ENCODE measurements at places on chromosomes 12 and 14.

- peak; percentile 67 for DNase-seq
Observed at GRCh38 chr14:52365071-52365470, 51.0 kb downstream of the PTGER2 start.

- DNase-seq, result no peak
Observed at GRCh38 chr12:49910331-49911212, 6.9 kb upstream of the FAIM2 start.

- DNase-seq, result no peak
Observed at GRCh38 chr14:61570549-61571290, 124.6 kb upstream of the HIF1A start.

DNA sequence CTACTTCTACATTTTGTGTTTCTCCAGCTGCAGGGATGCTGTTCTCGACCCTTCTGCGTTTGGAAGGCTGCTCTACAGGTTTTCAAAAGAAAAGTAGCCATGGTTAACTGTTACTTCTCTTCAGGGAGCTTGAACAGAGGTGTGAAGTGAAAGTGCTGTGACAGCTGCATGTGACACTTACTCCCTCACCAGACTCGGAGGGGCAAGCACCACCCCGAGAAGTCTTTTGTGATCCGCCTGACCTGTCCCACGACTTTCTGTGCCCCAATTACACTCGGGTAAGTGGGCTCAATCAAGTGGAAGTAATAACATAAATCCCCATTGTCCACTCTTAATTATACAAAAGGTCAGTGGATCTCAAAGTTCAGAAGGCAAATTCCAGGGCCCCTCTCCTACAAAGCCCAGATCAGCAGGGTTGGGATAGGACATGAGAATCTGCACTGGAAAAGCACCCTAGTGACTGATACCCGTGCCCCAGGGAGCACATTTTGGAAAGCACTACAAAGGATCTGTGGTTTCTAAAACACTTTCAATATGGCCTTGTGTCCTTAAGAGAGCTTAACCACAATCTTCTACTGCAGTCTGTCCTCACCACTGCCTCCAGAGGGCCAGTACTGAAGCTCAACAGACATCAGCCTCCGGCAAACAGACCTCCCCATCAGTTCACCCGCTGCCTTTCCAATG lies 11.5 kb downstream of the FICD start:
- DNase-seq, result peak; percentile 26

GRCh38 chr12:42285431-42285830 lies 40.5 kb downstream of the ZCRB1 start:
- DNase-seq, result no peak

DNA sequence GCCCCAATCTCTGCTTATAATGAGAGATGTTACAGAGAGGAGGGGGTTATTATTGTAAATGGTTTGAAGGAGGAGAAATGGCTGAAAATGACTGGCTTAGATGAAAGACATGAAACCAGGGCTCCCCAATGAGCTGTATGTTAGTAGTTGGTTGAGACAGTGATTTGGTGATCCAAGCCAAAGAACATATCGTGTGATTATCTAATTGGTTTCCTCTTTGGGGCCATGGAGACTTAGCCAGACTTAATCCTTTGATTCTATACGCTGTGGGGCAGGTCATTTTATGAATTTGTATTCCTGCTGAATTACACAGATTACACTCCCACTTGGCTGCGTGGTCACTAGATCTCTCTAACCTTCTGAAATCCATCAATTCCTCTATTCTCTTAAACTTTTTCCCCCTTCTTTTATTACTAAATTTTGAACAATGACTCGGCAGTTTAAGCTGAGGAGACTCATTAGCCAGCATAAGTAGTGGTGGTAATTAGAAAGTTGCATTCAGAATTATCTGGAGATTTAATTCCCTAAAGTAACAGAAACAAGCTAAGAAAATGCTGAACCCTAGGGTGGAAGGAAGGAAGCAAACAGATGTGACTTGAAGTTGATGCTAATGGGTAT lies 5.3 kb downstream of the TTC8 start:
- no peak for DNase-seq

DNA sequence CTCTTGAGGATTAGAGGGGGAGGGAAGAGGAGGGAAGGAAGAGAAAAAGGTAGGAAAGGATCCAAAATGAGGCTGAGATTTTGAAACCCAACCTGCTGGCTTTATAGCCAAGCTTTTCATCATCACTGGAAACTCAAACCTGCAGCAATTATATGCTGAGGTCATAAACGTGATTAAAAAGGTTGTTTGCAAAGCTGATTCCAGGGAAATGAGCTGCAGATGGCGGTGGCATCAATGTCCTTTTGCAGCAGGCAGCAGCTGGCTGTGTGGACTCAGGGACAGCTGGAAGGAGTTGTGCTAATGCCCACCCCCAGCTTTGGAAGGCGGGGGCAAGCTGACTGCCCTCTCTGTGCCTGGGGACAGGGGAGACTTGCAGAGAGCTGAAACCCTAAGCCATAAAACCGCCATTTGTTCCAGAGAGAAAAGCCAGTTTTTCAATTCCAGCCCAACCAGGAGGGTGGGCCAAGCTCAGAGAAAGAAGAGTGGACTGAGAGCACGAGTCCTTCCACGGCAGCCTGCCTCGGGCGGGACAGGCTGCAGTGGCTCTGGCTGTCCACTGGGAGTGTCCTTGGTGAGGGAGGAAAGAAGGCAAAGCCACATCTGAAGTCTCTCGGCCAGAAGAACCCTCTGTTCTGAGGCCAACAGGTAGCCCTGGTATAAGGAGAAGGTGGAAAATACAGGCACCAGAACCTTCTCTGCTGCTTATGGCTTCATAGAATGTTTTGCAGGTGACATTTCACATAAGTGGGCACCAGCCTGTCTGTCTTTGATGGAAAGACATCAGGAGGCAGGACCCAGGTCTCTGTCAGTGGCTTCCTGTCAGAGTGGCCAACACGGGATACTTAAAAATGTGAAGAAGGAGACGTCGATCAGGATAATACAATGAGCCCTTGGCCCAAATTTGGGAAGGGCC lies 90.7 kb downstream of the SINHCAF start:
- DNase-seq, result peak; percentile 52

DNA sequence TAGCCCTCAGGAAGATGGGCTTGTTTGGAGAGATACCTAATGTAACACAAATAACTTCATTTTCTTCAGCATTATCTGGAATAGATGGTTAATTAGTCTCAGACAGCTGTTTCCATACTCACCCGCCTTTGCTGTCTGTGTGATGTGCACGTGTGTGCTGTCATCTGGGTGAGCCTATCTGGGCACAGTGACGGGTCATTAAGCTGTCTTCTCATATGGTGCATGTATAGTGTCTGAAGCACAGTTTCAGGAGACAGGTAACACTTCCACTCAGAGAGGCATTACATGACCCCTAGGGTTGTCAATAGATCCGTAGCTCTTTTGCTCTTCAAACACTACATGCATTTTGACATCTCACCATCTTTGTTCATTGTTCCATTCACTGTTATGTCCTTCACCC lies 493.3 kb downstream of the APAF1 start:
- DNase-seq, result no peak

DNA sequence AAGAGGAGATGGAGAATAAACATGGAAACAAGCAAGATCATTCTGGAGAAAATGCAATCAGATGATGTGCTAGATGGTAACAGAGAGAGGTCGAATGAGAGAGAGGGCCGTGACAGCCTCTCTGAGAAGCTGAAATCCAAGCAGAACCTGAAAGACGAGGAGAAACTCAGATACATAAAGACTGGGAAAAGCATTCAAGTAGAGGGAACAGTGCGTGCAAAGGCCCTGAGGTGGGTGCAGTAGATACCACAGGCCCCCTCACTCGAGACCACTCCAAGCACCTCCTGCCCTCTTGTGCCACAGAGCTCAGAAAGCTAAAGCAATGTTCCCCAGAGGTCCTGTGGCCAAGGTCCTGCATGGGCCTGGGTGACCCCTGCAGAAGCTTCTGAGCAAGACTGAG lies 54.8 kb upstream of the DLK1 start:
- no peak for DNase-seq

DNA sequence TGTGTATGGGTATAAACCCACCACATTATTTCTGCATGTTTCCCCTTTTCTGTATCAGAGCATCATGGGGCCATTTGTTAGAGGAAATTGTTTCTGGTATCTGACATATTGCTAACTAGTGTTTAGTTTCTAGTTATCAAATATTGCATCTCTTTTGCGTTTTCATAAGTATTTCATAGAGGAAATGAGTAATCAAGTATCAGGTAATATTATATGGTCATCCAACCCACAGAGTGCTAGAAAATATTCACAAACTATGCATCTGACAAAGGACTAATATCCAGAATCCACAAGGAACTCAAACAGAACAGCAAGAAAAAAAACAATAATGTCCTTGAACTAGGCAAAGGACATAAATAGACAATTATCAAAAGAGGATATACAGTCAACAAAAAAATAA lies 258.9 kb upstream of the LRIG3 start:
- DNase-seq, result peak; percentile 2

DNA sequence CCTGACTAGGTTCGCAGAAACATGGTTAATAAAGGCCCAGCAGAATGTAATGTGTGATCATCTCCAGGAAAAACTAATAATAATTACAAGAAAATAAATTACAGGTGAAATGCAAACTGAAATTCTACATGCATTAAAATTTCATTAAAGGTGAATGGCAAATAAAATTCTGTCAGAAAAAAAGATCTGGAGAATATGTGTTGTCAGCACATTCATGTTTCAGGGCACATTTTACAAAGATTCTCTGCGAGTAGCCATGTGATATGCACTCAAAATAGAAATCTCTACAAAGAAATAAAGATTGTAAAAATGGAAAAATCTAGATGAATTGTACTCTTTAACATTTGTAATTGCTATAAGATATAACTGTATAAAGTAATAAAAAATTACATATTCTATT lies 765.2 kb downstream of the TMEM121 start:
- DNase-seq, result no peak

DNA sequence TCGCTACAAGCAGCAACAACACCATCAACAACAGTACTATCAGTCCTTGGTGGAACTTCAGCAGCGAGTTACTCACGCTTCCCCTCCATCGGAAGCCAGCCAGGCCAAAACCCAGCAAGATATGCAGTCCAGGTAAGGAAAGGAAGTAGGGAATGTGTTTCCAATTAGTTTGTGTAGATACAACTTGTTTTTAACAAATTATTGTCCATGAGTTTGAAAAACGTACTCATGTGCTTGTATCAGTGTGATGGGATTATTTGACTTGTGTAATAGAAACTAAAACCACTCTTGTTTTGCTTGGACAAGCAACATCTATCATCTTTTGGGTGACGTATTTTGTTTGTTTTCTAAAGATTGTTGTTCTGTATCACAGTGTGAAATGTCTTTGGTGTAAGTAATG lies 137.9 kb downstream of the NAV3 start:
- DNase-seq, result no peak

GRCh38 chr12:54879579-54879978 lies 25.3 kb downstream of the MUCL1 start:
- peak; percentile 39 for DNase-seq

- no peak for DNase-seq
Observed at GRCh38 chr14:51868405-51868804, 8.0 kb downstream of the GNG2 start.

DNA sequence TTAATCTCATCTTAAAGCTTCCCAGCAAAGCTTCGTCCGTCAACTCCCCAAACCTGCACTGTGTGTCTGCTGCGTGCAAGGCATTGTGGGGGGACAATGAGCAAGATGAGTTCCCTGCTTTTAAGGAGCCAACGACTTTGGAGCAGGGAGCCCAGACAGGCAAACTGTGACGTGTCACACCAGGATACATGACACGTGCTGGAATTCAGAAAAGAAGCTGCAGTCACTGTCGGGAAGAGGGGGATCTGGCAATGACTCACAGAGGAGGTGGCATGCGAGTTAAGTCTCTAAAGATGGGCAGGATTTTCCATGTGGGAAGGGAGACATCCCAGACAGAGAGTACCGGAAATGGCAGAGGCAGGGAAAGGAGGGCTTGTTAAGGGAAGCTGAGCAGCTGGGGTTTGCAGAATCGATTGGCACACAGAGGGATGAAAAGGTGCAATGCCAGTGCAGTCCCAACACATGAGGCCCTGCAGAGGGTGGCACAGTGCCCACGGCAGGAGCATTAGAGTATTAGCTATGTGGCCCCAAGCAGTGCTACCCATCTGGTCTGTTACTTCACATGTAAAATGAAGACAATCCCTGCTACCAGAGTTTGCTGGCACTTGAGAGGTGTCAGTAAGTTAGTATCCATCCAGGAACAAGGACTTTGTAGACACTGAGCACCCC lies 52.9 kb downstream of the SETD3 start:
- DNase-seq, result peak; percentile 97

DNA sequence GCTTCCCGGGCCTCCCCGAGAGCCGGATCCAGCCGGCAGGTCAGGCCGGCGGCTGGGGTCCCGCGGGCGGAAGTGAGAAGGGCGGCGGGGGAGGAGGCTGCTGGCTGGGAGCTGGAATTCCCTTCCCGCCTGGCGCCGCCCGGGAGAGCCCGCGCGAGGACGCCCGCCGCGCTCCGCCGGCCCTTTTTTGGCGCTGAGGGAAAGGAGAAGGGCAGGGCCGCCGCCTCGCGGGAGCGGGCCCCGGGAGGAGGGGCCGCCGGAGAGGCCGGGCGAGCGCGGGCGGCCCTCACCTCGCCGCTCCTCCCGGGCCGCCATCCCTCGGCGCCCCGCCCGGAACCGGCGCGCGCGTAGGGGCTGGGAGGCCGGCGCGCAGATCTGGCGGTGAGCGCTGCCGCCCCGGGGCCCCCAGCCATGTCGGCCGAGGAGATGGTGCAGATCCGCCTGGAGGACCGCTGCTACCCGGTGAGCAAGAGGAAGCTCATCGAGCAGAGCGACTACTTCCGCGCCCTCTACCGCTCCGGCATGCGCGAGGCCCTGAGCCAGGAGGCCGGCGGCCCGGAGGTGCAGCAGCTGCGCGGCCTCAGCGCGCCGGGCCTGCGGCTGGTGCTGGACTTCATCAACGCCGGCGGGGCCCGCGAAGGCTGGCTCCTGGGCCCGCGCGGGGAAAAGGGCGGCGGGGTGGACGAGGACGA lies at the start of the genes KLHL42 and MANSC4:
KLHL42 (plus strand) TSS at position 314 of the 692 bp plus-strand sequence; CDS start at position 412, 98 bp downstream.
MANSC4 (minus strand) TSS at position 317 of the 692 bp plus-strand sequence. CDS start 8,960 bp downstream, outside the sequence.
- peak; percentile 87 for DNase-seq

DNA sequence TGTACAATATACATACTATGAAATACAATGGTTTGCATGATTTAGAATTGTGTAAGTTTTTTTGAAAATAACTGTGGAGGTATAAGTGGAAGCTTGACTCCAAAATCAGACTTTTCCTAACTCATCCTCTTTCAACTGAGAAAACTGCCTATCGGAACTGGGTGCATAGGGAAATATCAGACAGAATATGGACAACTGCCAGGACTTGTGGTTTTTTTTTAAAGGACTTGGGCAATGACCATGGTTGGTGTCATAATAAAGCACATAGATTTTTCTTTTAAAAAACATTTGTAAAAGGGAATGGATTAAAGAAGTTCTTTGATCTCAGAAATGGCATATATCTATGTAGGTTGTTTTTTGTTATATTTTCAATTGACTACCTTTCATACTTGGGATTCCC lies 53.3 kb upstream of the LRRK2 start:
- DNase-seq, result no peak

GRCh38 chr14:64711039-64711438 lies 6.8 kb downstream of the PLEKHG3 start:
- no peak for DNase-seq

DNA sequence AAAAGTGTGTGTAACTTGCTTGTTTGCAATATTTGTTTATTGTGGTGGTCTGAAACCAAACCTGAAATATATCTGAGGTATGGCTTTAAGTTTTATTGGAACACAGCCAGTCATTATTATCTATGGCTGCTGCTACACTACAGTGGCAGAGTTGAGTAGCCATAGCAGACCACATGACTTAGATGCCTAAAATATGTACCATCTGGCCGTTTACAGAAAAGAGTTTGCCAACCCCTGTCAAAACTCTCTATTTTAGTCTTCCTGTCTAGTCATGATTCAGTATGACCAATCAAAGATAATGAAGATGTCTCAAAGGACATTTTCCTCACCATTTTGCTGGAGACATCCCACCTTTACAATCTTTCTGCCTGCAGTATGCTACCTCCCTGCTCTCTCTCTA lies 242.3 kb downstream of the ANO6 start:
- DNase-seq, result peak; percentile 17

GRCh38 chr12:116194935-116195431 lies 82.5 kb downstream of the MED13L start:
- DNase-seq, result no peak
